C1 segment of cervical spinal cord (tissue), 14 donors: ENCODE measurements at places on chromosomes 1 and 21.

- no peak for DNase-seq
Observed at GRCh38 chr1:230120289-230120920, 53.4 kb downstream of the GALNT2 start.

DNA sequence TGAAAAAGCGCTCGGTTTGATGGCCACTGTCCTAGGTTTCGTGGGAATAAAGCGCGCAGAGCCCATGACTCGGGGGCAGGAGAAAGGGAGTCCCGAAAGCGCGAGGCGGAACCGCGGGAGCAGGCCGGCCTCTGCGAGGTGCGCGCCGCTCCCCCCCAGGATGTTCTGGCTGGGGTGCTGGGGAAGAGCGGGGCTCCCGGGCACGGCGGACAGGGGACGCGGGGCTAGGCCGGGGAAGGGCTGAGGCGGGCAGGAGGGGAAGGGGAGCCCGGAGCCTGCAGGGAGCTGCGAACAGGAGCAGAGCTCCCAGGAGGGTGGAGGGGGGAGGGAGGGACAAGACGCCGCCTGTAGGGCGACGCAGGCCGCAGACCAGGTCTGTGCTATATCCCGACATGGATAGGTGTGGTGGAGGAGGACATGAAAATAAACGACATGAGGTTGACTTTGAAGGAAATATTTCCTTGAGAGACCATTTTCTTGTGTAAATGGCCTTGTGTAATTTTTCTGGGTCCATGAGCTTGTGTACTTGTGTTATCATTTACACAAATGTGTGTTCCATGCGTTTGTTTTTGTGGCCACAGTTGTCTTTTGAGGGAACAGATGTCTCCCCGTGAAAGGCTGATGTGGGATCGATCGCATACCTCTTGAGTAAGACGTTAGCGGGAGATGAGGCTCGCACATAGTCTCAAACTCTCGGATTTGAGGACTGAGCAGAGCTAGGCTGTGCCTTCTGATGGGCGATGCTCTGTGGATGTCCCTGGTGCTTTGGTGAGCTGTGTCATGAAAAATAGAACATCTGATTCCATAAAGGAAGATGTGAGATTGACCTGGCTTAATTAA, 1.3 kb downstream of the PCNT start:
- DNase-seq = no peak

DNA sequence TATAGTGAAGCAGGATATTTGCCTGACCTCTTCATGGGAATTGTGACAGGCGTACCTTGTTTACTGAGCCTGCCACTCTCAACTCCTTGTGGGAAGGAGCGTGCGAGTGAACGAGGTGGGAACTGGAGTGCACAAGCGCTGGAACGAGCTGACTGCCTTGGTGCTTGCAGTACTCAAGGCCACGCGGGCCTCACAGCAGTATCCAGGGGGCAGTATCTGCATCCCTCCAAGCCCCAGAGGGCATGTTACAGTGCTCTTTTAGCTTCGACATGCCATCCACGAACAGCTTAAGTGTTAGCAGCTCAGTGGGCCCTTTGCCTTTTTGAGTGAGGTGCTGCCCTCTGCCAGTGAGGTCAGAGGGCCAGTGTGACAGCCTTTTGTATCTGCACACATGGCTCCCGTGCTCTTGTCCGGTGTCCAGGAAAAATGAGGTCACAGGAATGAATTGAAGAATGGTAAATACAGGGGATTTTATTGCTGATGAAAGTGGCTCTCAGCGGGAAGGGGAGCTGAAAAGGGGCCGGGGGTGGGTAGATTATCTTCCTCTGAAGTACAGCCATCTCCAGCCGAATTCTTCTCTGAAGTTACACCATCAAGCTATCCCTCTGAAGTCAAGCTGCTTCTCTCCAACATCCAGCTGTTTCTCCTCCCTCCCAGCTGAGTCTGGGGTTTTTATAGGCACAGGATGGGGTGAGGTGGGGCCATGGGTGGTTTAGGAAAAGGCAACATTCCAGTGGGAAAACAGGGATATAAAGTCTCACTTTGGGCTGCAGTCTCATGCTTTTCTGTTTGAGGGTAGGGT, 69.3 kb downstream of the EPB41 start:
- DNase-seq = no peak

GRCh38 chr21:35178827-35179226, 129.7 kb upstream of the RUNX1 start:
- DNase-seq = no peak

DNA sequence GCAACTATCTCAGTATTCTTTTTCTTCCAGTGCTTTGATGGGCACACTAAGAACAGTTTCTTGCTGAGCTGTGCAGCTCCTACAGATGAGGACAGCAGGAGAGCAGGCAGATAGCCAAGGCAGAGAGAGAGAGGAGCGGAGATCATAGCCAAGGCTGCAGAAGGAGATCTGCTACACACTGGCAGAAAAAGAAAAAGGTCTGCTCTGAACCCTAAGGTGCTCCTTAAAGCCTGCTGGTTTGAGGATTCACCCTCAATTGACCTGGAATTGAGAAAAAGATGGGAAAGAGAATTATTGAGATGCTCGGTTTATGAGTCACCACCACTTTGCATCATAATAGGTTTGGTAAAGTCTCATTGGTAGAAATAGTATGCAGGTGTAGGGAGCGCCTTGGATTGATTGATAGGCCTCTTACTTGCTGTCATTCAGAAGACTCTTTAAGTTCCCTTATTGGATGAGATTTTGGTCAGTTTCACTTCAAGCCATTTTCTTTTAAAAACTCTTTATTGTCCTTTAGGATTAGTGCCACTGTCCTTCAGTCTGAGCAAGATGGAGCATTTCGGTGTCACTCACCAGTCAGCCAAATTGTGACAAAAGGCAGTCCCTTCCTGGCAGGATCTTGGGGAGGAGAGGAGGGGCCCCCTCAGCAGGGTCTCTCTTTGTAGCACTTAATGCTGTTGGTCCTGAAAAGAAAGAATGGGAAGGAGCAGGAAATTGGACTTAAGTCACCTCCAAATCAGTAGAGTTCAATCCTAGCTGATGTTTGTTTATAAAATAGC, 685.0 kb downstream of the ADGRL2 start:
- no peak for DNase-seq

DNA sequence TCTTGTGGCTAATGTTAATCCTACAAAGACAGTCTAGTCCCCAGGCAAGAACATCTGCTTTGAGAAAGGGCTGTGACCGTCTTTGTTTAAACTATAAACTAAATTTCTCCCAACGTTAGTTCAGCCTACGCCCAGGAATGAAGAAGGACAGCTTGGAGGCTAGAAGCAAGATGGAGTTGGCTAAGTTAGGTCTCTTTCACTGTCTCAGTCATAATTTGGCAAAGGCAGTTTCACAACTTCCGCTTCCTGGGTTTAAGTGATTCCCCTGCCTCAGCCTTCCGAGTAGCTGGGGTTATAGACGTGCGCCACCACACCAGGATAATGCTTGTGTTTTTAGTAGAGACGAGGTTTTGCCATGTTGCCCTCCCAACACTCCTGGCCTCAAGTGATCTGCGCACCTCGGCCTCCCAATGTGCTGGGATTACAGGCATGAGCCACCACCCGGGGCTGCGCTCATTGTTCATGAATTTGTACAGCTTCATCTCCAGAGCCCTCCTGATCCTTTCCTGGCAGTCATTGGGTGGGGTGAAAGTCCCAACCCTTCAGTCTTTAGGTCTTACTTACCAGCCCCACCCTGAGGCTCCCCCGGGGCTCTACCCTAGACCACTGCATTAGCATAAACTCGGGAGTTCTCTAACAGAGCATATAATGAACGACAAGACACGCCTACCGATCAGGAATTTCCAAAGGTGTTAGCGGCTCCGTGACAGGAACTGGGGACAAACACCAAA, 4.9 kb upstream of the MASP2 start:
- no peak for DNase-seq

- peak; percentile 45 for DNase-seq
Observed at GRCh38 chr1:66752000-66752592, at the start of gene DYNLT5. DYNLT5 (plus strand) TSS chr1:66752459; CDS start chr1:66754659, 2,200 bp downstream.

GRCh38 chr1:4160181-4160580, 260.1 kb upstream of the C1orf174 start:
- DNase-seq = no peak

DNA sequence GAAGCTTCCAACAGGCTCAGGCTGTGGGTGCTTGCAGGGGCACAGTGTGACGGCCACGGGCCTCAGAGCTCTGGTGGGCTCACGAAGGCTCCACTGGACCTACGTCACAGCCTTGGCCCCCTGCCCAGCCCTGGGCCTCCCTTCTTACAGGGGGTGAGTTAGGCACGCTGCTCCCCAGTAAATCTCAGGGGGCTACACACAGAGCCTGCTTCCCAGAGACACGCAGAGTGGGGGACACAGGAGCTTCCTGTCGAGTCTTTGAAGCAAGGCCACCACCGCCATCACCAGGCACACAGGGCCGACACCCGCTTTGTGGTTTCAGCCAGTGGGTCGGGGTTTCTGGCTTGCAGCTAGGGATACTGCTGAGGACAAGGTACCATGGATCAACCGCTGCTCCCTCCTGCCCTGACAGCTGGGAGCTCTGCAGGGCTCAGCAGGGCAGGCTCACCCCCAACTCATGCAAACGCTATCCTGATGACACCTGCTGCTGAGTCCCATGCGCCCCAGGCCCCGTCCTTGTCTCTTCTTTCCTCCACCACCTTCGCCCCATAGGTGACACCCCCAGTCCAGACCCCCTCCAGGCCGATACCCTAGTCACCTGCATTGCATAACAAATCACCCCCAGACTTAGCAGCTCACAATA, 5.5 kb upstream of the CFAP410 start:
- DNase-seq = no peak

DNA sequence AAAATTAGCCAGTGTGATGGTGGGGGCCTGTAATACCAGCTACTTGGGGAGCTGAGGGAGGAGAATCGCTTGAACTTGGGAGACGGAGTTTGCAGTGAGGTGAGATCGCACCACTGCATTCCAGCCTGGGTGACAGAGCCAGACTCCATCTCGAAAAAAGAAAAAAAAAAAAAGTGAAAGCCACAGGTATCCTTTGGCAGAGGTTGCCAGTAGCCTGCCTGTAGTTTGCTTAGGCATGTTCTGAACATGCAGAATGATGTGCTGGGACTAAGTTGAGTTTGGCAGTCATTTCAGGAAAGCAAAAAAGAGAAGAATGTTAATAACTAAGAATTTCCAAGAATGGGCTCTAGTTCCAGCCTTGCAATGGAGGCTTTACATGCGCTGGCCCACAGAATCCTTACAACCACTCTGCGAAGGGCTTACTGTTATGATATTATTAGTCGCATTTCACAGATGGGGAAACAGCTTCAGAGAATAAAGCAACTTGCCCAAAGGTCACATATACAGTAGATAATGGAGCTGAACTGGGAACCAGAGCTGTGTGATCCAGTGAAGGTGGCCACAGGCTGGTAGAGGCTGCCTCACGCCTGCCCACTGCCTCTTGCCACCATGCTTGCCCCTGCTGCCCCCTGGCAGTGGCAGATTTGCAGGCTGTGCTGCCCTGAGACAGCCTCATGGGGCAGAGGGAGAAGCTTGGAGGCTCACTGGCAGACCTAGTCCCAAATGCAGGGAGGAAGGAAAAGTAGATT, 66.5 kb upstream of the LYST start:
- no peak for DNase-seq

DNA sequence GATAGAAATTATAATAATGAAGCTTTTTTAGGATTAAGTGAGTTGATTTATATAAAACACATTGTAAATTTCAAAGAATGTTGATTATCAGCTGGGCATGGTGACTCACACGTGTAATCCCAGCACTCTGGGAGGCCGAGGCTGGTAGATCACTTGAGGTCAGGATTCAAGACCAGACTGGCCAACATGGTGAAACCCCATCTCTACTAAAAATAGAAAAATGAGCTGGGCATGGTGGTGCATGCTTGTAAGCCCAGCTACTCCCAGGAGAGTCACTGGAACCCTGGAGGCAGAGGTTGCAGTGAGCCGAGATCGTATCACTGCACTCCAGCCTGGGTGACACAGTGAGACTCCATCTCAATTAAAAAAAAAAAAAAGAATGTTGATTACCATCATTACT, 18.4 kb downstream of the ADAMTS1 start:
- DNase-seq = no peak

- DNase-seq = peak; percentile 48
Observed at GRCh38 chr1:32336963-32337675, 1.1 kb upstream of the MARCKSL1 start.

GRCh38 chr1:214824763-214825162, 221.8 kb downstream of the CENPF start:
- no peak for DNase-seq

- DNase-seq = no peak
Observed at GRCh38 chr1:33005838-33006421, 30.8 kb downstream of the AK2 start.

- no peak for DNase-seq
Observed at GRCh38 chr1:1318131-1318652, 6.3 kb downstream of the INTS11 start.

DNA sequence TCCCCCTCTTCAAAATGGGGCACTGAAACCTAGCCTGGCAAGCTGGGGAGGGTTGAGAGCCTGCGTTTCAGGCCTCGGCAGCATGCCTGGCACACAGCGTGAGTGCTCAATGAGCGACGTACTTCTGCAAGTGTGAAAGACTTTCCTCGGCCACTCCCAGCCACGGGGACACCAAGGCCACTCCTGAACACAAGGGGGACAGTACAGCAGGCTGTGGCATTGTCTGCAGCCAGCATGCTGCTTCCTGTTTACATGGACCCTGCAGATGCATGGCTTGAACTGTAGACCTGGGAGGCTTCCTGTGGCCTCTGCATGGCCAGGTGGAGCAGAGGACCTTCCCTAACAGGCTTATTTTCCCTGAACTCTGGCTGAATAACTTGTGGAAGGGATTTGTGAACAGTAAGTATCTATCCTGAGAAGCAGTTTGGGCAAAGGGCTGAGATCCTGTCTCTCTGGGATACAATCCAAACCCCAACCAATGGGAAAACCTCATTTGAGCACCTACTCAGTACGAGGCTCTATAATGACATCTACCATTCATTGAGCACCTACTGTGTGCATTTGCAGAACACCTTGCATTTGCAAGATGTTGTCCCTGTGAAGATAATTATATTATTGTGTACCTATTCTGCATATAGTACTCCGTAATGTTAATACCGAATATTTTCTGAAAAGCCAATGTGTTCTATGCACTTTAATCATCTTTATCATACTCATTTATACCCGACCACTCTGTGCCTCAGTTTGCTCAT, 9.9 kb upstream of the HSPG2 start:
- no peak for DNase-seq

DNA sequence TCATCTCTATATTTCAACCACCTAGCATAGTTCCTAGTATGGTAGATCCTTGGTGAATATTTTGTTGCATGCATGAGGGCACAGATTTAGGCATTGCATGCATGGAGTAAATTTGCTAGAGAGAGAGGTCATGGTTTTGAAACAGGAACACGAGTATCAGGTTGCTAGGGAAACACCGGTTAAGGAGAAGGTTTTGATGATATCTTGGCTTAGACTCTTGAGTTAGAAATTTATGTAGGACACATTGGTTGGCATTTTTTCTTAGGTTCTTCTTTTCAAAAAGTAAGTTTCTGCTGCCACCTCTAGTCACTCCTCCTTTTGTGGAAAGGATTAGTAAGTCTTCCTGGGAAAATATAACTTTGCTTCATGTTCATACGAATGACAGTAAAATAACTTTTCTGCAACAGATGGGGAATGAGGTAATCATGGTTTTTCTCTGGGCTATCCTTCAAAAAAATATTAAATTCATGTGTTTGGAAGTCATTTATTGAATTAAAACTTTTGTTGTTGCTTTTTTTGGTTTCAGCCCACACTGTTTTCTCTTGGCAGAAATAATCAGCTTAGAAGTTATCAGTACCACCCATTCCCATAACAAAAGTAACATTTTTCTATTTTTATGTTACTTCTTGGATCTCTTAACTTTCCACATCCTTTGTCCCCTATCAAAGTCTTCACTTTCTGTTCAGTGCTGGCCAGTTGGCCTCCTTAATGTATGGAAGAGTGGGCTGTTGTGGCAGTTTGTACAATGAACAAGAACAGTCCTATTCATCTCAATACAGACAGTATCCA, 97.3 kb downstream of the PLA2G4A start:
- no peak for DNase-seq
